SJSA1 (cell line): ENCODE measurements at places on chromosomes 5 and 9. TPM values are rescaled to one million over a fixed set of nuclear protein-coding genes. Genes with fewer than 3 reads are reported as not detected.

The OR1Q1 gene
- total RNA-seq = not detected in 2 replicates

The OCLN gene
- 19.8 and 45.6 TPM in 2 replicates for total RNA-seq

The UBE2R2 gene
- total RNA-seq = 8.6 and 11.8 TPM in 2 replicates

DNA sequence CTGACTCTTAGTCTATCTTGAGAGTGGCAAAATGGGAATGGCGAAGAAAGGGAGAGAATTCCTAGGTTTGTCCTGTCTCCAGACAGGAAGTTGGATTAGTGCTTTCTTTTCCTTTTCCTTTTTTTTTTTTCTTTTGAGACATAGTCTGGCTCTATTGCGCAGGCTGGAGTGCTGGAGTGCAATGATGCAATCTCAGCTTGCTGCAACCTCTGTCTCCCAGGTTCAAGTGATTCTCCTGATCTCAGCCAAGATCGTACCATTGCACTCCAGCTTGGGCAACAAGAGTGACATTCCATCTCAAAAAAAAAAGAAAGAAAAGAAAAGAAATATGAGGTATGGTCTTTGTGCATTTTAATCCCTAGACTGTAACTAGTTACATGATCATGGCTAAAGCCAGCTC lies 12.6 kb upstream of the KIF27 start:
- DNase-seq = no peak
